Activated CD4-positive, alpha-beta T cell treated with anti-CD3 and anti-CD28 coated beads, Interleukin-2, amount 50 U/mL, for 48 hours (primary cell): ENCODE measurements at places on chromosomes 5 and 9.

DNA sequence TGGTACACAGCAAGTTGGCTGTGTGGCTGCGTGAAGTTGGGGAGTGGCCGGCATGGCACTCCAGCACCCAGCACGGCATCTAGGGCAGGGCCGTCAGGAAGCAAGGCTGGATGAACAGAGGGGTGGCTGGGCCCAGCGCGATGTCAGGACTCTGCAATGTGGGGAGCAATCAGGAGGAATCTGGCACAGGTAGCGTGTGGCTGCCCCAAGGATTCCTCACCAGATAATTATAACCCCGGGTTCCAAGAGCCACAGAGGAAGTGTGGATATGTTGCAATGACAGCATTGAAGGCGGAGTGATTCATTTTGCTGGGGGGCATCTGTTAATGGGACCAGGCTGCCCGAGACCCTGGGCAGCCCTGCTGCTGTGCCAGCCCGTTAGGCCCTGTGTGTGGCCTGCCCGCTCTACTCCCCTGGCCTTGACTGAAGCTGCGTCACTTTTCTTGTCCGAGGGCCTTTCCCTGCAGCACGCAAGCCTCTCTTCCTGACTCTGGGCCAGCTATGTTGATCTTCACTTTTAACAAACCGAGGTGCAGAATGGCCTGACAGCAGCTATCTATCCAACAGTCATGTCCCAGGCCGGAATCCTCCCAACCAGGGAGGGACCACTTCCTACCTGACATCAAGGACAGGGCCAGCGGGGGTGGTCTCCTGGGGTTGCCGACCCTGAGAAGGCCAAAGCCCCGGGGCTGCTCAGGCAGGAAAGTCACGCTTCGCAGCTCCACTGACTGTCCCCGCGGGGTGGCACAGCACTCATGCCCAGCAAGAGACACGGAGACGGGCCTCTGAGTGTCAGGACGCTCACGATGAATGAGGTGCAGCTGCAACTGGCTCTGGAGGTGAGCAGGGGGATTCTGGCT, 118.0 kb upstream of the PHYKPL start:
- DNase-seq, result no peak

DNA sequence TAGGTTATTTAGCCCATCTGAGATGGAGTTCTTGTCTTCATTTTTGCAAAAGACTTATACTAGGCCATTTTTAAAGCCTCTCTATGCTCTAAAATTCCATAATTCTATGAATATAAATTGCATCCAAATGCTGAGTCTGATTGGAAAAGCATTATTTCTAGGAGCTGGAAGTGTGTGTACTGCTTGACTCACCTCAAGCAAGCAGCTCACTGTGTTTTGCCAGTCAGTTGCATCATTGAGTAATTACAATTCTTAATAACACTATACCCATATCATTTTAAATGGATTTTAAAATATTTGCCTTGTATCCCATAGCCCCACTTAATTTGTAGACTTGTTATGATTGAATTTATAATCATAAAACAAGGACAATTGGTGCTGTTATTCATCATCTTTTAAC, 161.0 kb downstream of the PAM start:
- DNase-seq, result no peak

- DNase-seq, result no peak
These were observed 6.0 kb upstream of the PIP5K1B start for GRCh38 chr9:68698943-68699509.

DNA sequence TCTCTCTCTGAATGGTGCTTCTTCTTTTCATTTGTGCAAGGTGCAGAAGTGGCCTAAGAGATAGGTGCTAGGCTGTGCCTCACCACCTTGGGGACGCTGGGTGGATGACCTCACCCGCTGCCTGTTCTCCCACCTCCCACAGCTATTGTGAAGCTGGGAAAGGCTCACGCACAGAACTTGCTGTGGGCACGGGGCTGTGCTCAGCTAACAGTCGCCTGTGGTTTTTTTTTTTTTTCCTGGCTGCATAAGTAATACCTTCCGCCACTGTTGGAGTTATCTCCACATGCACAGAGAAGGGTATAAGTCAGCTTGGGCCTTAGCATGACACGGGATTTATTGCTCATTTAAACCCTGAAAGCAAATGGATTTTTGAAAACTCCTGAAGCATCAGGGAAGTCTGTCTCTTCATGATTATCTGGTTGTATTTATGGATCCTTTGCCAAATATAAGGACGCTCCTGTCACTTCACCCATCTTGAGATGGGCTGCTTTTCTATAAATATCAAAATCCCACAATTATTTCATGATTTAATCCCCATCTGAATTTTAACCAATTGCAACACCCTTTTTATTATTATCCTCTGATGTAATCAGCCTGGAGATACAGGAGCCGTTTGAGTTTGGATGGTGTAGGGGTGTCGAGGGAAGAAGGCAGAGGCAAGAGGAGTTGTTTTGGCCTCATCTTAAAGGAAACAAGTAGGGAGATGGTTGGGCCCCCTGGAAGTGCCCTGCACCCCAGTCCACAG, 9.0 kb downstream of the DBH start:
- DNase-seq, result no peak

DNA sequence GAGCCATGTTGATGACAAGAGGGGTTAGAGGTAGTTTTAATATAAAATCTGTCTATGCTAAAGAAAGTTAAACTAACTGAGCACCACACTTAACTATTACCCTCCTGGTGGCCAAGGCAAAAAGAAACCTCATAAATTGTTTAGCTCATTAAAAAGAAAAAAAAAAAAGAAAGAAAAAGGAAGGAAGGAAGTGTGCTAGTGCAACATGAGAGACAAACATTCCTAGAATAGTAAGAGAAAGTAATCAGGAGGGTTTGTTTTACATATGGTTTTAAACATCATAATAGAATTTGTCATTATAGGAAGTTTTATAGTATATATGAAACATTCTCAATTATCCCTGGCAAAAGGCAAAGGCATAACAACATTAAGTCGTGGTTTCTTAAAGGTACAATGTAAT, 152.3 kb downstream of the SNX18 start:
- no peak for DNase-seq

DNA sequence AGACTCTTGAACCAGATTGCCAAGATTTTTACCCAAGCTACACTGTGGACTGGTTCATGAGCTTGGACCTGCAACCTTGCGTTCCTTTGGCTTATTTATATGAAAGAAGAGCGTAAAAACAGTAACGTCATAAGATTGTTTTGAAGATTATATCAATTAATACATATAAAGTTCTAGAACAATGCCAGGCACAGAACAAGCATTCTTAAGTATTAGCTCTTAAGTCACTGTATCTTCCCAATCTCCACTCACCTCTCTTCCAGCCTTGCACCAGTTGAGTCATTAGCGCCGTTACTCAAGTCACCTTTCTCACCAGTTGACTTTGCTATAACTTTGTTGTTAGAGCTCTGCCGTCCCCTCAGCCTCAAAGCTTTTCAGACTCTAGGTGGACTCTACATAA, 415.7 kb downstream of the PLK2 start:
- DNase-seq, result no peak

DNA sequence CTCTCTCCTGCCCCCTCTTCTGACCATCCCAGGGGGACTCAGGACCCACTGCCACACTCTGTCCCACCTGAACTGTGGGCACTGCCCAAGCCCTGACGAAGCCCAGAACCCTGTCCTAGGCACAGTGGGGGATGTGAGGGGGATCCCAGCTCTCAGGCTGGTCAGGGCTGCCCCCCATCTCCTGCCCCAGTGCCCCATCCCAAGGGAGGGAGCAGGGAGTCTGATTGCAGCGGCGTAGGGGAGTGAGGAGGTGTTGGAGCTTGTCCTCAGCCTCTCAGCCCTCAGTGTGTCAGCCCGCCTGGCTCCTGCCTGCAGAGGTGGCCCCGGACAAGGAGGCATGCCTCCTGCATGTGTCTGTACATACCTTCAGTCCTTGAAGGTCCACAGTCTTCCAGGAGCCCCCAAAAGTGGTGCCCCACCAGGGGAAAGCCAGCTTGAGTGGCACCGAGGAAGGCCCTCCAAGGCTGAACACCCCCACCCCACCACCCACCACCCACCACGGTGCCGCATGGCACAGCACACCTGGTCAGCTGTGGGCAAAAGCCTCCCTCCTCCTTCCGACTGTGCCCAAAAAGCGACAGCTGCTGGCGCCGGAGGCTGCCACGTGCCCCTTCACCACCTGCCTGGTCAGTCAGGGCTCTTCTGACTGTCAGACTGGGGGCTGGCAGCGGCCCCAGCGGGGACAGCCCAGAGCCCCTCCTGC, 930 bp downstream of the SARDH start:
- DNase-seq, result no peak

DNA sequence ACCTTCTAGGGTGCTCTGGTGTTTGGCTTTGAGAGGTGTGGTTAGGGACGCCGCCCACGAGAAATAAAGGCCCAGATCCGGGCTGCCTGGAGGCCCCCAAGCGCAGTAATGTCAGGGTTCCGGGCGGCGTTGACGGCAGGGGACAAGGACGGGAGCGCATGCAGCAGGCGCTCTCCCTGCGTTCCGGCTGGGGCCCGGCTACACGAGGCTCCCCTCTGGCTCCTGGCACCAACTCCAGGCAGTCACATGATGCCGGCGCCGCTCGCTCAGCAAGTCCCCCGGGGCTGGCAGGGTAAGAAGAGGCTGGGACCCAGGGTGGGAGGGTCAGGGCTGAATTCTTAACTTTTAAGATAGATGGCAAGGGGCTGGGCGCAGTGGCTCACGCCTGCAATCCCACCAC, 28.1 kb downstream of the UBTD2 start:
- no peak for DNase-seq

DNA sequence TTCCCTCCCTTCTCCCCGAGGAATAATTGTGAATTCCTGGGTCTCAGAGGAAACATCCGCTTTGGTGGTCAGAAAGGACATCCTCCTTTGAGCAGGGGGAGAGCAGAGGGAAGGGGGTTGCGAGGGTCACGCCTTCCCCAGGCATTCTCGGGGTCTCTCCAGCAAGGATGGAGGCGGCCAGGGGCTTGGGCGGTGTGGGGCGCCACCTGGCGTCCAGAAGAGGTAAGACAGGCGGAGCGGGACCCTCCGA, 129.1 kb downstream of the KCNIP1 start:
- peak; percentile 68 for DNase-seq

DNA sequence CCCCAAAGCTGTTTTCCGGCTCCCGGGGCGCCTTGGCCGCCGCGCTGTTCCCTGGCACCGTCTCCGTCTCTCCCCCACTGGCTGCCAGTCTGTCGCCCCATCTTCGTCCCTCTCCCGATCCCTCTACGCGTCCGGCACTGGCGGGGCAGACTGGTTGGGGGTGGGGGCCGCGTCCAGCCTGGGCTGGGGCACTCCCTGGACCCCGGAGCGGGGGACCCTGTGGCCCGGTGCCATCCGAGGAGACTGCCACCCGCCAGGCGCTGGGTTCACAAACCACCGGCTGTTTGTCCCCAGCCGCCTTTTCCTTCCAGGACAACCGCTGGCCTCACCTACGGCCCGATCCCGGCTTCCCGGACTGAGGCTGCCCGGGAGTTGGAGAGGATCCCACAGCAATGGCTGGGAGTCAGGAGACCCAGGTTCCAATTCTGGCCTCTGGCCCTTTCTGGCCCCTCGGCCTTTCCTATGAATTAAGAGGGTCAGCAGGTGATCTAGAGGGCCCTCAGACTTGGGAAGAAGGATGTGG, 1.0 kb upstream of the FIBCD1 start:
- no peak for DNase-seq

DNA sequence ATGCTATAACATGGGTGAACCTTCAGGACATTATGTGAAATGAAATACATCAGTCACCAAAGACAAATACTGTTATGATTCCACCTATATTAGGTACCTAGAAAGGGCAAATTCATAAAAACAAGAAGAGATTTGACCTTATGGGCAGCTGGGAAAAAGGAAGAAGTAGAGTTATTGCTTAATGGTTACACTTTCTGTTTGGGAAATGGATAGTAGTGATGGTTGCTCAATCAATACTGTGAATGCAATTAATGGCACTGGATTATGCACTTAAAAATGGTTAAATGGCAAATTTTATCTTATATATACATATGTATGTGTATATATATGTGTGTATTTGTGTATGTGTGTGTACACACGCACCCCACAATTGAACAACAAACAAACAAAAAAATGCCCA, 15.2 kb downstream of the FKBP15 start:
- no peak for DNase-seq

DNA sequence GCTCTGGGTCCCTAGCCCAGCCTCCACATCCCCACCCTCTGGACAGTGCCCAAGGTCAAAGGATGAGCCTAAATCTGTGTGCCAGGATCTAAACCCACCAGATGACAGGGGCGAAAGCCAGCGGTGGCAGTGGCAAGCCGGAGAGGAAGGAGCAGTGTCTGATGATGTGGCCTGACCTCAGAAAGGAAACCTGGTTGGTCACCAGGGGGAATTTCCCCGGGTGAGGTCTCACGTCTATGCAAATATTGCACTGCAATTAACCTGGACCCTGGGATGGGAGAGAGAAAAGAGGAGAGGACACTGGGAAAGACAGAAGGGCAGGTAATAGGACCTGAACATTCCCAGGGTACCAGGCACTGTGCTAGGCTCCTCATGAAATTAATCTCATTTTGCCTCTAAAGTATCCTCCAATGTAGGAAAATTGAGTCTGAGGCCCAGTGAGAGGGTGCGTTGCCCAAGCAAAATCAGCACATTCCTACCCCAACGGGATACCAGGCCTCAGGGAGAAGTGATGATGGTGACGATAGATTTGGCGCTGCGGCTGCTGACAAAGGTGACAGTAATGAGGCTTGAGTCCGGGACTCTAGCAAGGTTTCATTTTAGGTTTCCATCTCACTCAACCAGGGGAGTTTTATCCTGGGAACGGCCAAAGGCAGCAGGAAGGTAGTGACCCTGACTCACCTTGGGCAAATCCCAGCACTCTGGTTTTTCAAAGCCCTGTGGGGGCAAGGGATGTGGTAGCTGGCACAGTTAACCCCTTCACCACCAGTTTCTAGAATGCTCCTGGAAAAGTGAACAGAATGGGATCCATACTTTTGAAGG, 13.4 kb upstream of the TNIP1 start:
- peak; percentile 82 for DNase-seq

DNA sequence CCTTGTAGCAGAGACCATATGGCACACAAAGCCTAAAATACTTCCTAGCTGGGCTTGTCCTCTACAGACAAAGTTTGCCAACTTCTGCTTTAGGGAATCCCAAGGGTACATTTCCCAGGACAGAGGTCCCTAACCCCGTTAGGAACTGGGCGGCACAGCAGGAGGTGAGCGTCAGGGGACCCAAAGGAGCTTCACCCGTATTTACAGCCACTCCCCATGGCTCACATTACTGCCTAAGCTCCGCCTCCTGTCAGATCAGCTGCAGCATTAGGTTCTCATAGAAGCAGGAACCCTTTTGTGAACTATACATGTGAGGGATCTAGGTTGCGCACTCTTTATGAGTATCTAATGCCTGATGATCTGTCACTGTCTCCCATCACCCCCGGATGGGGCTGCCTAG, 88.5 kb upstream of the TRPM3 start:
- no peak for DNase-seq

- DNase-seq, result no peak
These were observed 24.5 kb upstream of the NRARP start for GRCh38 chr9:137326445-137327065.
